ENCODE measurements at places on chromosomes 3 and 15.

DNA sequence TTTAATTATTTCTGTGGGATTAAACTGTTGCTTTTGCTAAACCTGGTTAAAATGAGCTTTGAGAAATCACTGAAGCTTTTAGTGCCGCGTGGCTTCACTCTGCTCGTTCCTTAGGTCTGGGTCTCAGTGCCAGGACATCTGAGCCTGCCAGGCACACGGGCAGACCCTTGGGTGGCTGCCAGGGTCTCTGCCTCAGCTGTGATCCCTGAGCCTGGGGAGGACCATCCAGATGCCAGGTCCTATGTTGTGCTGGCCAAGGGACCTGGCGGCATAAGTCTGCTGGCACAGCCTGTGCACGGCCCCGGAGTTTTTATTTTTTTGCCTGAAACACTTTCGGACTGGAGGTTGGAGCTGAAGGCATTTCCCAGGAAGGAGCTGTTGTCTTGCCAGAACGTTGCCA lies 328.1 kb downstream of the LRTM1 start:
- no peak for DNase-seq

- no peak for DNase-seq
Observed at GRCh38 chr3:72601983-72602750, 246.1 kb downstream of the SHQ1 start.

- DNase-seq, result no peak
Observed at GRCh38 chr3:115659253-115660220, 36.2 kb downstream of the GAP43 start.

GRCh38 chr3:128068156-128068620 lies 16.0 kb downstream of the SEC61A1 start:
- DNase-seq, result peak; percentile 76

DNA sequence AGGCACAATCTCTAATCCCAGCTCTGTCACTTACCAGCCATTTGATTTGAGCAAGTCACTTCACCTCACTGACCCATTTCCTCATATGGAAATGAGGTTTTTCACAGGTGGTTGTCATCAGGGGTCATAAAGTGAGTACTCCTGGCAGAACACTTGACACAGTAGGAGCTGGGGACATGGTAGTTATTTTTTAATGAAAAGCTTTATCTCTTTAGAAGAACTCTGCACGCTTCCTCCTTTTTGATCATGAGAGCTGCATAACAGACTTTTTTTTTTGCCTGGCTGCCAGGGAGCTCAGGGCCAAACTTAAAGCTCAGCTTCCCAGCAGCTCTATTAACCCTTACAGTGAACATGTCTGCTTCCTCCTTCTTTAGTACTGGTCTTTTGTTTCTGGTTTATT lies 8.4 kb downstream of the VWA5B2 start:
- DNase-seq, result no peak

DNA sequence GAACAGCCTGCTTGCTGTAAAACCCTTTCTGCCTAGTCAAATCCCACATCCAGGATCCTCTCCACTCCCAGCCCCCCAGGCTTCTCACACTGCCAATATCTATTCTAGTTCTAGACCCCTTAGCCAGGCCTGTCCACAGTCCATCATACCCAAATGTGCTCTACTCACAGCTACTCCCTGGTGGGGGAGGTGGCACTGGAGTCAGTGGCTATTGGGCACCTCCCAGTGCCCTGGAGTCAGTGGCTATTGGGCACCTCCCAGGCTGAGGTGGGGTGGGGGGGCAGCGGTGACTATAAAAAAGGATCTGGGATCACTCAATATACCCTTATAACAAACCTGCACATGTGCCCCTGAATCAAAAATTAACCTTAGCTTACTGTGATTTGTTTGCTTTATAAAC lies 773 bp upstream of the DISP2 start:
- DNase-seq, result no peak

DNA sequence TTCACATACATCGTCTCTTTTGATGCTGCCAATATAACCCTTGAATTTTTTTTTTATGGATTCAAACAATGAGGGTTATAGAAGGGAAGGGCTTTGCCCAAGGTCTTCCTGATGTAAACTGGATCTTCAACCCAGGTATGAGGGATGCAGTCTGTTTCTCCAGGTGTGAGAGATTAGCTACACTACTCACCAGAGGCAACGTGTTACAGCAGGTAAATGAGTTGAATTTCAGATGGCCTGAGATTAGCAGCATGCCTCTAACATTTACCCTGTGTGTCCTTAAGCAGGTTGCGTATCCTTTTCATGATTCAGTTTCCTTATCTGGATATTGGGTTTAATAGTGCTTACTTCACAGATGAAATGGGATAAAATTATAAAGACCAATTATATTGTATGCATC lies 1.9 kb downstream of the RTP4 start:
- DNase-seq, result no peak

- DNase-seq, result no peak
Observed at GRCh38 chr3:56357266-56357665, 111.0 kb downstream of the ERC2 start.

- no peak for DNase-seq
Observed at GRCh38 chr15:59260090-59260489, 53.4 kb downstream of the LDHAL6B start.

- DNase-seq, result no peak
Observed at GRCh38 chr3:79006077-79006476, 761.7 kb downstream of the ROBO1 start.

- no peak for DNase-seq
Observed at GRCh38 chr3:101963902-101964362, 114.6 kb downstream of the NFKBIZ start.
